Stimulated activated CD4-positive, alpha-beta T cell treated with anti-CD3 and anti-CD28 coated beads, TNF-alpha, amount 100 ng/mL, for 24 hours (primary cell): ENCODE measurements at places on chromosomes 12 and 14.

DNA sequence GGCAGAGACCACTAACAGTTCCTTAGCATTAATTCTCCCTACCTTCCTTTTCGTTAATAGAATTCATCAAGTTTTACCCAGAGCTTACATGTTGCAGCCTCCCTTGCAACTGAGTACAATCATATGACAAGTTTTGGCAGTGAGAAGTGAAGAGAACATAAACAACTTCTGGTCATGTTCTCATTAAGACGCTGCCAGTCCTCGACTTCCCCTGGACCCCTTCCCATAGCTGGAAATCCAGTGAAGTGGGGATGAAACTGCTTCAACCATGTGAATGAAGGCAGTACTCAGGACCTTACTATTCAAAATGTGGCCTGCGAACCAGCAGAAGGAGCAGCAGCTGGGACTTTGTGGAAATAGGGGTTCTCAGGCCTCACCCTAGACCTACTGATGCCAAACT lies 133.9 kb downstream of the SPTSSA start:
- DNase-seq, result no peak

DNA sequence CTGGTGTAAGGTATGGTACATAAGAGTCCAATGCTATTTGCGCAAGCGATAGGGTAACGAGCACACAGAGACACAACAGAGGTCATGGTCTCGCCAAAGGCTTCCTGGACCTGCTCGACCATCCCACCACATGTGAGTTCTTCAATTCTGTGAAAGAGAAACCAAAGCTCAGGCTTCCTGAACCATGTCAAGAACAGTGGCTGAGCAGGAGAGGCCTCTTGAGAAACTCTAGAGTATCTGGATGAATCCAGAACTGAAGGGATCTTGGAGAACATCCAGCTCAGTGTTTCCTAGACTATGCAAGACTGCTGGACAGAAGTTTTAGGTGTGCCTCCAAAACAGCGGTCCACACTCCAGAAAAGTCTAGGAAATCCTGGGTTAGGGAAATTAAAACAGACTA lies 114.5 kb downstream of the TRAFD1 start:
- no peak for DNase-seq

DNA sequence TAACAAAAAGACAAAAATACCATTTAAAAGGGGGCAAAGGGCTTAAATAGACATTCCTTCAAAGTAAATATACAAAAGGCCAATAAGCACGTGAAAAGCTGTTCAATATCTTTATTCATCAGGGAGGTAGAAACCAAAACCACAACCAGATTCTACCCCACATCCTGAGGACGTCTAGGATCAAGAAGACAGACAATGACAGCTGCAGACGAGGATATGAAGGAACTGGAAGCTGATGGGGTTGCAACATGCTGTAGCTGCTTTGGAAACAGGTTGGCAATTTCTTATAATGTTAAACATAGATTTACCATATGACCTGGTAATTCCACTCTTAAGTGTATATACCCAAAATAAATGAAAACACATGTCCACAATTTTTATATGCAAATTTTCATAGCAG lies 85.1 kb upstream of the C14orf180 start:
- no peak for DNase-seq

- DNase-seq, result no peak
Observed at GRCh38 chr14:43052897-43053296, 1446.2 kb downstream of the LRFN5 start.

GRCh38 chr12:111975161-111975931 lies 37.6 kb downstream of the TMEM116 start:
- DNase-seq, result no peak

DNA sequence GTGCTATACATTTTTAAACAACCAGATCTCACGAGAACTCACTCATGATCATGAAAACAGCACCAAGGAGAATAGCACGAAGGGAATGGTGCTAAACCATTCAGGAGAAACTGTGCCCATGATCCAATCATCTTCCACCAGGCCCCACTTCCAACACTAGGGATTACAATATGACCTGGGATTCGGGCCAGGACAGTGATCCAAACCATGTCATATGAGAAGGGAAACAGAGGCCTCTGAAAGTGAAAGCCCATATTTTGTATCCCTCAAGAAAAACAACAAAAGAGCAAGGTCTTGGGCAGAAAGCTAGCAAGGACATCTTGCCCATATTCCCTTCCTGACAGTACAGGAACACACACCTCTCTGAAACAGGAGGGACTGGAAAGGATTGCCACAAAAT lies 163.9 kb upstream of the VASH1 start:
- DNase-seq, result no peak

GRCh38 chr12:27896419-27896990 lies 76.0 kb downstream of the PTHLH start:
- DNase-seq, result no peak

GRCh38 chr12:125685915-125686314 lies 620.7 kb downstream of the AACS start:
- DNase-seq, result no peak

GRCh38 chr14:67856827-67857226 lies 37.2 kb downstream of the RAD51B start:
- DNase-seq, result no peak

DNA sequence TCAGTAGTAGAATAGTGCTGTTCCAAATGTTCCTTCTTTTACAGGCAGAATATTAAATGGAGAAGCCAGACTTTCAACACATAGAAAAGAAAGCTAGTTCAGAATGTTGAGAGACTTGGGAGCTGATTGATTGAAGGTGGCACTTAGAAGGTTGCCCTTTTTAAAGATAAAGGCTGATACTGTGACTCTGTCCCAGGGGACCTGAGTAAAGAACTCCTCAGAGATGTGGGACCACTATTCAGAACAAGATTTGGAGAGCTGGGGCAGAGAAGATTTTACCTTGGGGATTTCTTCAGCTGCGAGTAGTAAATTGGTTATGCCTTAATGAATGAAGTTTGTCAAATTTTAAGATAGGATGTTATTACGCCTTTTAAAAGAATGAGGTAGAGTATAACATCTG lies 21.4 kb upstream of the BTG1 start:
- no peak for DNase-seq

GRCh38 chr12:52714887-52715281 lies 11.6 kb upstream of the KRT77 start:
- no peak for DNase-seq

DNA sequence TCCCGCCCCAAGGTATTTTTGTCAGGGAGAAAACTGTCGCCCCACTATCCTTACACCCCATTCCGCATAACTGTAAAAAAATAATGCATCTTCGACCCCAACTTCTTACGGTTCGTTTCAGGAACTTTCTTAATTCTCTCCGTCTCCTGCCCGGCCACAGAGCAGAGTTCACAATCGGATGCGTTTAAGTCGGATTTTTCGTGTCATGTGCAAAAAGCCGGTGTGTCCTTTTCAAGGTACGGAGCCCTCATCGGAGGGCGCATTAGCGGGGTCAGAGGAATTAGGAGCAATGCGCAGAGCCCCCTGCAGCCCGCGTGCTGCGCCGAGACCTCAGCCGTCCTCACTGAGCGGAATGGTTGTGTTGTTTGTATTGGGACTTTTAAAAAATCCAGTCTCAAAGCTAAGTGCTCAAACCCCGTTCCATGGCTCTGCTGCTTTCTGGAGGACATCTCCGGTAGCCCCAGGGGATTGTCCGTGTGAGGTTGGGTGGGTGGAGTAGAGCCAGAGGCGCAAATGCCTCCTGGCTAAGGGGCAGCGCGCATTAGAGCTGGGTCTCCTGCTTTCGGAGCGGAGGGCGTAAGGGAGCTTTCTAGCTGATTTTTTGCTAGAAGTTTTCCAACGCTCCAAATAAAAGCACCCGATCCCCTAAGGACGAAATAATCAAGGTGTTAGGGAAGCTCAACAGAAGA lies 3.9 kb upstream of the GSC start:
- DNase-seq, result no peak

- no peak for DNase-seq
Observed at GRCh38 chr14:103199124-103199523, 75.9 kb downstream of the TNFAIP2 start.

GRCh38 chr12:25421651-25422167 lies 131.4 kb downstream of the LMNTD1 start:
- no peak for DNase-seq

GRCh38 chr14:76961631-76962302 lies 66.7 kb downstream of the IRF2BPL start:
- DNase-seq, result peak; percentile 99

GRCh38 chr14:56797569-56798446 lies 12.5 kb downstream of the OTX2 start:
- no peak for DNase-seq

- no peak for DNase-seq
Observed at GRCh38 chr12:45270951-45271350, 55.1 kb downstream of the ANO6 start.

DNA sequence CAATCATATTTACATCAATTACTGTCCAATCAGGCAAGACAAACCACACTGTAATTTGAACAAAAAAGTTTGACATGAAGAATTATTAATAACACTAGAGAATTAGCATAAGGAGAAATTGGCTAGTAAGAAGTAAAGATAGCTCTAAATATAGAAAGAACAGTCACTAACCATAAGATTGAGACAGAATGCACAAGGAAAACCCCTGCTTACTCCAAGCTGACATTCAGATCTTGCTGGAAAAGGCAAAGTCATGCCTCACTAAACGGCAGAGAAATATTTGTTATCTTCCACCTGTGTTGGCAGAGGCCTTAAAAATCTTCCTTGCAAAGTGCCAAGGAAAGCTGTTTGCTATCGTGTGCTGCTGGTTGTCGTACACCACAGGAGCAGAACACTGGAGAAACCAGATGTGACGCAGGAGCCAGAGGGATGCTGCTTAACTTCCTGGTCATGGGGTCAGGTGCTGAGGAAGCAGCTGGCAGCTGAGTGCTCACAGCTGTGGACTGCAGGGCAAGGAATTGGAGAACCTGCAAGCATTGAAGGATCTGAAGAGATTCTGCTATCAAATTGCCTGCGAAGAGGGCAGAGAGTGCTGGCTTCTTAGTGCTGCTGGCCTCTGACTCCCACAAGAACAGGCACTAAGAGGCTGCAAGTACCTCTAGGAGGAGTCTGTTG lies 1323.3 kb downstream of the LRFN5 start:
- no peak for DNase-seq

- no peak for DNase-seq
Observed at GRCh38 chr14:68639758-68640574, 152.9 kb downstream of the ZFP36L1 start.

DNA sequence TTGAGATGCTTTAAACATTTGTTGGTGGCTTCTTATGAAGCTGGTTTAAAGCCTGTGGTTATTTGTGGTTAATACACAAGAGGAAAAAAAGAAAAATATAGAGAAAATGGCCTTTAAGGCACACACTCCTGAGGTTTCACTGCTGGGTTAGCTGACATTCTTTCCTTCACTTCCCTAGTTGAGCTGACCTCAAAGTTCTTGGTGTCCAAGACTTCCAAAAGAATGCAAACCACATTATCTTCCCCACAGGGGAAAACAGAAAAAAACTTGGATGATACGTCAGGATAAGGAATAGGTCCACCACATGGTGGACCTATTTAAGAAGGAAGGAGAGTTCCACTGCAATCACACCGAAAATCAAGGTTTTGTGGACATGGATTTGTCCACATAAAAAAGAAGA lies 94.3 kb downstream of the SLC25A21 start:
- DNase-seq, result no peak

DNA sequence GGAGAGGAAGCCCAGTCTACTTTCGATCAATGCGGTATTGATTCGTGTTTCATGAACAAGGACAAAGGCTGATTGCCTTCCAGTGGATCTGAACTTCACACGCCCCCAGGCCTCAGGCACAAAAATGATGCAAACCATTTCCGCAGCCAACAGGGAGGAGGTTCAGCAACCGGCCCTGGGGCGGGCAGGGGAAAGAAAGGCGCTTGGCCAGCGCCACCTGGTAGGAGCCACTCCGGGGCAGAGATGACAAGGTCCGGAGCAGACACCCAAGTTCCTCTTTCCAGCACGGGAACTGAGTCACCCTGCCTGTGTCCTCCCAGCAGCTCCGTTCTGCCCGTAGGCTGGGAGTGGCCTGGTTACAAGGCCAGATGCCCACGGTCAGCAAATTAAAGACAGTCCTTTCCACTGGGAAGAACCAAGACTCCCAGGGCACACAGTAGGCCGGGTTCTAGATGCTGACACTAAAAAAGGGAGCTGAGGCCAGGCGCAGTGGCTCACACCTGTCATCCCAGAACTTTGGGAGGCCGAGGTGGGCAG lies 136.3 kb downstream of the SCARB1 start:
- no peak for DNase-seq

DNA sequence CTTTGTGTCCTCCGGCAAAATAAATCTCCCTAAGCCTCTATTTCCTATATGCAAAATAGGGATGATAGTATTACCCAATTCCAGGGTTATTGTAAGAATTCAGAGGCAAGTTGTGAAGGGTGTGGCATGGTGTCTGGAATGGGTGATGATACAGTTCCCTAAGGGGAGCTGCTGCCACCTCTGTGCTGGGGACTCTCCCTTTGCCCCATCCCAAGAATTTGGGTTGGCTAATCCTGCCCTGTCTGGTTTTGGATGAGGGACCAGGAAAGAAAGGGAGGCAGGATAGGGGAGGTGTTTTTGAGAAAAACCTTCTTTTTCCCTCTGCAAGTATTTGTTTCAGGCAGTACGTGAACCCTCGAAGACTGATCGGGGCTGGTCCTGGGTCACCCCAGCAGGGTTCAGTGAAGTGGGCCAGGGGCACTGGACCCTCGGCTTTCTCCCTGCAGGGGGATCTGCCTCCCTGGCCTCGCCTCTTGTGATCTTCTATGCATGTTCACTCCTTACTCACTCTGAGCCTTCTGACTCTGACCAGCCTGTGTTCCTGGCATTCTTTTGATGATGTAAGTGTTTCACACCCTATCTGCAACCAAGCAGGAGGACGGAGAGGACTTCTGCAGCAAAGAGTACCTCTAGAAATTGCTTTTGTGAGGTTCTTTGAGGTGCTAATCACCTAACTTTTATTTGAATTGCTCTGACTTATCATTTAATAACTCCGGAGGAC lies 60.8 kb downstream of the RASSF3 start:
- no peak for DNase-seq

DNA sequence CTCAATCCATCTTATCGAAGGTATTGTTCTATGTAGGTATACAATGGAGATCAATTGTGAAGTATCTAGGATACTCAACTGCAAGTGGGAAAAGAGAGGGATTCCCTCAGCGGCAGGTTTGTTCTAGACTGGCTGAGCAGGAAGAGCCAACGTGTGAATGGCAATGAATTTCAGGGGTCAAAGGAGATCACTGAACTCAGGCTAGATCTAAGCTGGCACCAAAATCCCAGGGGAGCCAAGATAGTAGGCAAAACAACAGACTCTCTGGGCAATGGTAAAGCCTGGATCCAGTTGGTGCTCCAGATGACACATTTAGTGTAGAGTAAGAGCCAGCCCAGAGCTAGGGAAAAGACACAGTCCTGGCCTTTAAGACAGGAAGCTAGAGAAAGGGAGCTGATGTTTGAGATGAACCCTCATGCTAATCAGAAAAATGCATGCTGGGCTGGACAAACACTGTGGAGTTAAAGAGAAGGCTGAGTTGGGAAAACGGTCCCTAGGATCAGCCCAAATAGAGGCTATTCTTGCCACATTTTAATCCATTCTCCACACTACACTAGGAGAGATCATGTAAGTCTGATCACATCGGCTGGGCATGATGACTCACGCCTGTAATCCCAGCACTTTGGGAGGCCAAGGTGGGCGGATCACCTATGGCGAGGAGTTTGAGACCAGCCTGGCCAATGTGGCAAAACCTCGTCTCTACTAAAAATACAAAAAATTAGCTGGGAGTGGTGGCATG lies 45.6 kb downstream of the EFCAB11 start:
- no peak for DNase-seq
